ENCODE measurements at places on chromosomes 6 and 20.

GRCh38 chr20:49989234-49990065 lies 6.7 kb downstream of the SNAI1 start:
- DNase-seq = peak; percentile 44

DNA sequence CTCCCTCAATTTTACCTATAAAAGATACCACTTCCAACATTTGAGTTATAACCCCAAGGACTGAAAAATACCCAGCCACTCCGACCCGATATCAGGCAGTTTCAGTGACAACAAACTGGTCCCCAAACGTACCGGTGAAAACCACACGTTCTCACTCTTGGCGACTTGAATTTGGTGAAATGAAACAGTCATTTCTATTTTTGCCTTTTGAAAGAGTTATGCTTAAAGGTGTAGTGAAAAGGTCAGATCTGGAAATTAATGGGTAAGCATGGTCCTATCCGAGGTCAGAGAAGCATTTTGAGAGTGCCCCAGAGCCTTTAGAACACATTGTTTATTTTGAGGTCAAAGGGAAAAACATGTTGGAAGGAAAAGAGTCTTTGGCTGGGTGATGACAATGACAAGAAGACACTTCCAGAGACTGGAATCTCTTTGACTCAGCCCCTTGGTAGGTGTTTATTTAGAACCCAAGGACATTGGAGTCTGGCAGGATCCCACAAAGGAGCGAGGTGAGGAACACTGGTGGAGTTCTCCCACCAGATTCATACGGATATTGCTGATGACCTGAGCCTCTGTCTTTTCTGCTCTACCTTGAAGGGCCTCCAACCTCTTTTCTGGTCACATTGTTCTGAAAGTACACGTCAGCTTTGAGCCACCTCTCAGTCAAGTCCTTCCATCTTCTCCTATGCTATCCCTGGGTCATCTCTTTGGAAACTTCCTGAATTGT lies 235.0 kb downstream of the GMPR start:
- DNase-seq = no peak

DNA sequence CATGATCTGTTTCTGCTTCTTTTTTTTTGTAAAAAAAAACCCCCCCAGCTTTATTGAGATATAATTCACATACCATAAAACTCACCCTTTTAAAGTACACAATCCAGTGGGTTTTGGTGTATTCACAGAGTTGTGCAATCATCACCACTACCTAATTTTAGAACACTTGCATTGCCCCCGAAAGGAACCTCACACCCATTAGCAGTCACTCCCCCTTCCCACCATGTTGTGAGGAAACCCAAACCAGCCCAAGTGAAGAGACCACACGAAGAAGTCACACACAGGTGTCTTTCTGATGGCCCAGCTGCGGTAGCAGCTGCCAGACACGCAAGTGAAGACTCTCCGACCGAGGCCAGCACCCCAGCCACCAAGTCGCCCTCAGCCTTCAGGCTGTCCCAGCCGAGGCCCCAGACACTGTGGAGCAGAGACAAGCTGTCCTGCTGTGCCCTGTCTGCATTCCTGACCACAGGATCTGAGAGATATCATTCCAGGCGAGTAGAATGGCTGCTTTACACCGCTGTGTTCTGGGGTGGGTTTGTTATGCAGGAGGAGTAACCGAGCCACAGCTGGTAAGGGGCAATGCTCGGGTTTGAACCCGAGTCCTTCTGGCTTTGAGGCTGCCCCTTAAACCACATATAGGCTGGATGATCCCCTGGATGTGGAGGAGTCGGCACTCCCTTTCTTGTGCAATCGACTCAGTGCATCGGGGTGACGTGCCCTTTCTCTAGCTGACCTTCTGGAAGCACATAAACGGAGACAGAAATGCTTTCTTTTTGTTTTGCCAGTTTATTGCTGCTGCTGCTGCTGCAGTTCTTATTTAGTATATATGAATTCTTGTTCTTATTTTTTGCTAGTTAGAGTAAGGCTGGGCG lies 59.1 kb upstream of the PTPN1 start:
- peak; percentile 44 for DNase-seq

DNA sequence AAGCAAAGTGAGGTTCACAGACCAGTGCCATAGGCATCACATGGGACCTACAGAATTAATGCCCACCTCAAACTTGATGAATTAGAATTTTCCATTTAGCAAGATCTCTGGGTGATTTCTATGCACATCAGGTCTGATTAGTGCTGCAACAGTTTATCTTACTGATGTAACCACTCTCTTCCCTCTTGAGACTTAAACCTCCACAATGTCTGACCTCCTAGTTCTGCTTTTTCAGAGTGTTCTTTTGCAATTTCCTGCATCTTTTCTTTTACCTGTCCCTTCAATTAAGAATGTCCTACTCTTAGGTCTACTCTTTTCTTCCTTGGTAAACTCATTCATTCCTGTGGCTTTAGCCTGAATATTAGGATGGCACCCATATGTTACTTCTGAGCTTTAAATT lies 615.3 kb downstream of the TFAP2A start:
- no peak for DNase-seq

DNA sequence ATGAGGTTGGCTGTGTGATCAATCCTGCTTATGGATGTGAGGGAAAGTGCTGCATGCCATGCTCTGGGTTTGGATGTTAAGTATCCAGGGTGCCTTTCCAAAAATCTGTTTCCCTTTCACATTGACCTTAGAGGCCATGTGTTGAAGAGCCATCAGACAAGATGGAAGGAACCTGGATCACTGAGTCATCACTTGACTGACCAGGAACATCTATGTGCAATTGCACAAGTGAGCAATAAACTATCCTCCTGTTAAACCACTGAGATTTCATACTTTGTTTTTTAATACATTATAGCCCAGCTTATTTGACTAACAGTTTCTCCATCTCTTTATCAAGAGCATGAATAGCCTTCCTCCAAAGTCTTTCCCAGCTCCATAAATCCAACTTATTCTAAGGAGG lies 17.8 kb upstream of the TMEM14A start:
- DNase-seq = no peak

- DNase-seq = no peak
These were observed 18.0 kb upstream of the GSTA3 start for GRCh38 chr6:52927451-52927850.

DNA sequence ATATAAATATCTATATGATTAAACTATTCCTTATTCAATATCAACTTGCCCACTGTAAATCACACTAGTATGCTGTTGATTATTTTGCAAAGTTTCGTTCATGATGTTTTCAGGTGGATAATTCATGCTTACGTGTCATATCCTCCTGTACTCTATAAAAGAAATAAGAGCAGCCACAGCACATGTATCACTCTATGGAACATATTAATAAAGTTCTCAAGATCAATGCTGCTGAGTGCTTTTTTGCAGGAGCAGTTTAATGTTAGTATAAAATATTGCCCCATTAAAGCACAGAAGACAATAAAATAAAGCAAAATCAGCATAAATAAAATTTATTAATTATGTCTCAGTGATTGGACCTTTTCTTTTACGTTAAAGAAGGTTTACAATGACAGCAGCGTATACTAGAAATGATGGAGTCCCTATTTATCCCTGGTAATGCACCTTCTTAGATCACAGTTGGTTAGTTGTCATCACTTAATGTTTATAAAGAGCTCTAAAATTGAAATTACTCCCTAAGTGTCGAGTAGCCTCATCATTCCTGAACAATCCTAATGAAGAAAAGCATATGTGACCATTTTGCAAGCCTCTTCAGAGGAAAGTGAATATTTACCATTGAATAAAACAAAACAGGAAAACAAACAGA lies 517.7 kb downstream of the EYS start:
- no peak for DNase-seq

DNA sequence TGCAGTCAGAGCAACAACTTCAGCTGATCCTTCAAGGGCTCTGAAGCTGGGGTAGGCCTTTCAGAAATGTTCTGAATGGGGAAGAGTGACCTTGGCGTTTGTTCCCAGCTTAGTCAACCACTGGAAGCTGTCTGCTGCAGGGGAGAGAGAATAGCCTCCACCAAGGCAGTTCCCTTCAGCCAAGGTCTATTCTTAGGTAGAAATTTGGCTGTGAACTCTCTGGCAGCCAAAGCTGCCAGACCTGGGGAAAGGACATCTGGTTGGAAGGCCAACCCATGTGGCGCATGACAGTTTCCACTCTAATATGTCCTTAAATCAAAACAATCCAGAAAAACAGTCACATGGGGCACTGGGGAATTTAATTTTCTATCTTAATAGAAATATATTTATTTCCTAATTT lies 60.1 kb downstream of the FBXO5 start:
- DNase-seq = no peak

DNA sequence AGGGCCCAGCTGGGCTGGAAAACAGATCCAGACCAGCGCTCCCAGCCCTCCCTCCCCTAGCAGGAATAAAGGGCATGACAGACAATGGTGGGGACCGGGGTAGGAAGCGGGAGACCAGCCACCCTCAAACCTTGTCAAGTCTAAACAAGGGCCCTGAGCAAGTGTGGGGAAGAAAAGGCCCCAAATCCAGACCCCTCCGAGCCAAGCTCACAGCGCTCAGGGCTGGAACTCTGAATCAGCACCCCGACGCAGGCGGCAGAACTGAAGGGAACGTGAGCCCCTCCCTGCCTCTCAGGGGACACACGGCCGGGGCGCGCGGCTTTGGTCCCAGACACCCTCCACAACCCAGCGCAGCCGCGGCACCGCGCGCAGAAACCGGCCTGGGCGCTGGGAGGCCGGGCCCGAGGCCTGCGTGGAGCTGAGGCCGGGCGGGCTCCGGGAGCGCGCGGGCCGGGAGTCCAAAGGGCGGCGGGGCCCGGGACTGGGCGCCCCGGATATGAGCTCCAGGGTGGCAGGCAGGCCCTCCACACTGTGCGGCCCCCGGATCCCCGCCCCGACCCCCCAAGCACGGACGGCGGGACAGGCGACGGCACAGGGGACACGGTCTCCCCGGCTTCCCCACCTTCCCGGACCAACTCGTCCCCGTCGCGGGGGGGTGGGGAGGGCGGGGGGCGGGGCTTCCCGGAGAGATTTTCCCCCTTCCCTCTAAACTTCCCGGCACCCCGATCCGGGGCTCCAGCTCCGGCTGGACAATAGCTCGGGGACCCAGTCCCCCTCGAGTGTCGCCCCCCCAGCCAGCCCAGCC lies 641 bp downstream of the TEAD3 start:
- peak; percentile 39 for DNase-seq

- no peak for DNase-seq
These were observed 22.2 kb upstream of the PHIP start for GRCh38 chr6:79100304-79100703.

GRCh38 chr20:59453759-59454560 lies 150.4 kb upstream of the PHACTR3 start:
- DNase-seq = no peak

- peak; percentile 18 for DNase-seq
These were observed 16.3 kb downstream of the LRRC1 start for GRCh38 chr6:53811082-53811481.

- no peak for DNase-seq
These were observed 8.9 kb downstream of the CCM2L start for GRCh38 chr20:32019156-32019510.

- DNase-seq = no peak
These were observed 125.4 kb downstream of the RNASET2 start for GRCh38 chr6:166830891-166831363.

- DNase-seq = peak; percentile 76
These were observed at the start of gene VNN1 for GRCh38 chr6:132713352-132714134. Gene VNN1 (minus strand): TSS chr6:132714055. CDS start chr6:132714035, 20 bp downstream.

- no peak for DNase-seq
These were observed 202.3 kb downstream of the OGFRL1 start for GRCh38 chr6:71490876-71491275.

GRCh38 chr6:4788953-4789584 lies 12.9 kb downstream of the CDYL start:
- DNase-seq = no peak

DNA sequence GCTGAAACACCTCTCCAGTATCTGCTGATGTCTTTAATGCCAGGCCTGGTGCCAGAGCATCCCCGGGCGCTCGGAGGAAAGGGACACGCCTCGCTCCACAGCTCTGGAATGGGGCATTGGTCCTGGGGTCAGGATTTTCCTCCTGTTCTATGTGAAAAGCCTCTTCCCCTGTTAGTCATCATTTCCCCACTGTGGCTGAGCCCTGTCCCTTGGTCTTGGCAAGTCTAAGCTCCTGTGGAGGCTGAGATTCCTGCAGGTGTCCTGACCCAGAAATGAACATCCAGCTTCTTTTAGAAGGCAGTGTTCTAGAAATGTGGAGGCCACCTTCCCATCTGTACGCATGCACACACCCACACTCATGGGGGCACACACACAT lies 19.4 kb downstream of the SYNDIG1 start:
- DNase-seq = no peak

DNA sequence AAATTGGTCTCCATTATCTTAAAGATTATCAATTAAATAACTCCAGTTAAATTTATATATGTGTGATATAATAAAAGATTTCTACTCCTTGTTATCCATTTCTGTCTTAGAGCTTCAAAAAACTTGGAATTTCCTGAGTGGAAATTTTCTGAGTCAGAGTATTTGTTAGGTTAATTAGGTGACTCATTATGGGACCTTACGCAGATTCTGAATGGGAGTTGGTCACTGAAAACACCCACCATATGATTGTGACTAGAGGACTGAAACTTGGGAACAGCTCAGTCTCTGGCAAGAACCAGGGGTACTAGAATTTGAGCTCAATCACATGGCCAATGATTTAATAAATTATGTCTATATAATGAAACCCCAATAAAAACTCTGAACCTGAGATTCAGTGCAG lies 125.4 kb upstream of the HMGCLL1 start:
- DNase-seq = no peak

DNA sequence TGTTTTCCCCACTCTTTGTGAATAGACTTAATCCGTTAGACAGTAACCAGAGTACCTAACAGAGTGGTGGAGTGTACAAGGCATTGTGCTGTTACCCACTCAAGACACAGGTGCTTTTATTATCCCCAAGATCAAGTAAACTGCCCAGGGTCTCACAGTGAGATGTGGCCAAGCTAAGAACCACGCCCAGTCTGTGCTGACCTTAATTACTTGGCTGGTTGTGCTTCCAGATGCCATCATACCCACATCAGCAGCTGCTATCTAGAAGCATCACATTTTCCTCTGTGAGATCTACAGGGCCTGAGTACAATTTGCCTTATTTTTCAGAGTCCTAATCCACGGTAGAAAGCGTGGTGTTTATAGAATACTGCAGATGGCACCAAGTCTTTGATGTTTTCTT lies 70.3 kb downstream of the GFRA4 start:
- no peak for DNase-seq

- DNase-seq = peak; percentile 90
These were observed 353 bp downstream of the TRAM2 start for GRCh38 chr6:52576392-52577021.

- peak; percentile 81 for DNase-seq
These were observed 173.4 kb downstream of the PLCB1 start for GRCh38 chr20:8305449-8305978.

GRCh38 chr6:21996425-21997118 lies 300.3 kb downstream of the PRL start:
- no peak for DNase-seq

DNA sequence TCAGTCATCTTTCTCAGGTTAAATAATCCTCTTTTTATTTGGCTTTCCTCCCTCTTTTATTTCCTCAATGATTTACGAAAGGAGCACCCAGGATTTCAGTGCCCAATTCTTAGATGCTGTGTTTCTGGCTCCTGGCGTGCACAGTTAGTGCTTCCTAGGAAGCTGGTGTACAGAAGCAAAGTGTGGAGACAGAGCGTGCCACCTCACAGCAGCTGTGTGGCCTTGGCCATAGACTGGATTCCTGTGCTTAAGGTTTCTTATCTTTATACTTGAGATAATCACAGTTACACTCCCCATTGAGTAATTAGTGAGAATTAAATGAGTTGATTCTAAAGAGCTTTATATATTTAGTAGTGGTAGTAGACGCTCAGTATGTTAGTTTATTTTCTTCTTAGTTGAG lies 39.7 kb upstream of the GJA1 start:
- DNase-seq = no peak
